Amniotic epithelial cell (primary cell): ENCODE measurements at places on chromosomes 7 and 10.
A peak's percentile ranks its signal among the peaks of the same experiment; 100 is the strongest.

GRCh38 chr10:78290131-78290750, 256.6 kb downstream of the RPS24 start:
- no peak for DNase-seq

DNA sequence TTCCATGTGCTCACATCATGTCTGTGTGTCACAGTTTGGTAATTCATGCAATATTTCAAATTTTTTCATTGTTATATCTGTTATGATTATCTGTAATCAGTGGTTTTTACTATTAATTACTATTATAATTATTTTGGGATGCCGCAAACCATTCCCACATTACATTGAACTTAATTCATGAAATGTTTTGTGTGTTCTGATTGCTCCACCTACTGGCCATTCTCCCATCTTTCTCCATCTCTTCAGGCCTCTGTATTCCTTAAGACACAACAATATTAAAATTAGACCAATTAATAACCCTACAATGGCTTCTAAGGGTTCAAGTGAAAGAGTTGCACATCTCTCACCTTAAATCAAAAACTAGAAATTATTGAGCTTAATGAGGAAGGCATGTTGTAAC, 398.5 kb downstream of the PCDH15 start:
- DNase-seq: no peak

DNA sequence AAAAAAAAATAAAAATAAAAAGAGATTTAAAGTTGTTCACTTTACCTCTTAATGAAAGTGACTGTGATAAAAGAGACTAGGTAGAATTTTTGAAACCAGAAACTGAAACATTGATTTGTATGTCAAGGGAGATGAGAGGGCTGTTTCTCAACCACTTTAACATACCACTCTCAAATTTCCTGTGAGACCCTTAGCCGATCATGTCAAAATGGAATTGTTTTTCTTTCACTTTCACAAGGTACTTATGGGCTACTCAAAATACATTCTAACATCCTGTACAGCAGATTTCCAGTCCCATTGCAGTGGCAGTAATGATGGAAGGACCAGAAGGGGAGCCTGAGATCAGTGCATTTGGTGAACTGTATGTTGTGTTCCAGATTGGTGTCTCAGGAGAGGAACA, 261.2 kb downstream of the PPP1R3A start:
- DNase-seq: no peak

DNA sequence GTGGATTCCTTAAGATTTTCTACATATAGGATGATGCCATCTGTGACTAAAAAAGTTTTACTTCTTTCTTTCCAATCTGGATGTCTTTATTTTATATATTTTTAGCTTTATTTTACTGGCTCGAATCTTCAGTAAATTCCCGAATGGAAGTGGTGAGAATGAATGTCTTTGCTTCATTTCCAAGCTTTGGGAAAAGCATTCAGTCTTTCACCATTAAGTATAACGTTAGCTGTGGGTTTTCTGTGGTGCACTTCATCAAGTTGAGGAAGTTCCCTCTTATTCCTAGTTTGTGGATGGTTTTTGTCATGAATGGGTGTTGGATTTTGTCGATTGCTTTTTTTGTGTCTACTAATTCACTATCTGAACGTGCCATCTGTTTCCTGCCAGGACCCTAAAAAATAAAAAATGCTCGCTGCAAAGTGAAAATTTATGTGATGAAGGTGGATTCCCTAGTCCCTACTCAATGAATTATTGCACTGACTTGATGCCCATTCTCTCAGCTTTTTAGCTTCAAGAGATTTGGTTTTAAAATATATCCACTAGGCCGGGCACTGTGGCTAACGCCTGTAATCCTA, 90.2 kb upstream of the CARD11 start:
- no peak for DNase-seq

- DNase-seq: no peak
Measured at GRCh38 chr10:113127261-113127900, 177.3 kb downstream of the TCF7L2 start.

GRCh38 chr7:103921692-103922091, 67.8 kb downstream of the RELN start:
- no peak for DNase-seq

GRCh38 chr7:73504017-73504416, 18.1 kb downstream of the BAZ1B start:
- DNase-seq: peak; percentile 63

- DNase-seq: no peak
Measured at GRCh38 chr7:128739990-128740682, 977 bp downstream of the CALU start.

GRCh38 chr10:31822616-31823318, 105.9 kb downstream of the ARHGAP12 start:
- no peak for DNase-seq

- peak; percentile 82 for DNase-seq
Measured at GRCh38 chr10:78047314-78047891, 13.7 kb downstream of the RPS24 start.

DNA sequence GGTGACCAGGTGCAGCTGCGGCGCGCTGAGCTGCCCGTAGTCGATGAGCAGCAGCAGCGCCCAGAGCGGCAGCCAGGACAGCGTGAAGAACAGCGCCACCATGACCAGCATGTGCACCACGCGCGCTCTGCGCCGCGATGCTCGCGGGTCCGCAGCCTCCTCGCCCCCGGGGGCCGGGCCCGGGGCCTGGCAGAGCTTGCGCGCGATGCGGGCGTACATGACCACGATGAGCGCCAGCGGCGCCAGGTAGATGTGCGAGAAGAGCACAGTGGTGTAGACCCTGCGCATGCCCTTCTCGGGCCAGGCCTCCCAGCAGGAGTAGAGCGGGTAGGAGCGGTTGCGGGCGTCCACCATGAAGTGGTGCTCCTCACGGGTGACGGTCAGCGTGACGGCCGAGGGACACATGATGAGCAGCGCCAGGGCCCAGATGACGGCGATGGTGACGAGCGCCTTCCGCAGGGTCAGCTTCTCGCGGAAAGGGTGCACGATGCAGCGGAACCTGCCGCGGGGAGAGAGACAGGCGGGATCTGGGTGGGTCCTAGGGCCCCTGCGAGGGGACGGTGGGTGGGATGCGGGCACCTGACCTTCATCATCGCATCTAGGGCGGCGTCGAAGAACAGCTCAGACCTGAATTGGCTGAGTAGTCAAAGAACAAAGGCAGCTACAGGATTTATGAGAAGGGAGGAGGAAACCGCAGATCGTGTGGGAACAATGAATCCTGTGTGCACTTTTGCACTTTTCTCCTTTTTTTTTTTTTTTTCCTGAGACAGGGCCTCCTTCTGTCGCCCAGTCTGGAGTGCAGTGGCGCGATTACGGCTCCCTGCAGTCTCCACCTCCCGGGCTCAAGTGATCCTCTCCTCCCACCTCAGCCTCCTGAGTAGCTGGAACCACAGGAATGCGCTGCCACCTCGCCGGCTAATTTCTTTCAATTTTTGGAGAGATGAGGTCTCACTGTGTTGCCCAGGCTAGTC, 22.4 kb upstream of the PPA1 start:
- DNase-seq: peak; percentile 41

DNA sequence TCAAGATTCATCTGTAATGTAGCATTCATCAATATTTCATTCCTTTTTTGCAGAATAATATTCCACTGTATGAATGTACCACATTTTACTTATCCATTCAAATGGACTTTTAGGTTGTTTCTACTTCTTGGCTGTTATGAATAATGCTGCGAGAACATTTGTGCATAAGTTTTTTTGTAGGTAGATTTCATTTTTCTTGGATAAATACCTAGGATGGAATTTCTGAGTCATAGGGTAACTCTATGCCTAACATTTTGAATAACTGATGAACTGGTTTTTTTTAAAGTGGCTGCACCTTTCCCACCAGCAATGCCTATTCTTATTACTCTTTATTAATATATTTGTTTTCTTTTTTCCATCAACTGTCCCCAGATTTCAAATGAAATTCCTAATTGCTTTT, 9.1 kb upstream of the XPNPEP1 start:
- no peak for DNase-seq

DNA sequence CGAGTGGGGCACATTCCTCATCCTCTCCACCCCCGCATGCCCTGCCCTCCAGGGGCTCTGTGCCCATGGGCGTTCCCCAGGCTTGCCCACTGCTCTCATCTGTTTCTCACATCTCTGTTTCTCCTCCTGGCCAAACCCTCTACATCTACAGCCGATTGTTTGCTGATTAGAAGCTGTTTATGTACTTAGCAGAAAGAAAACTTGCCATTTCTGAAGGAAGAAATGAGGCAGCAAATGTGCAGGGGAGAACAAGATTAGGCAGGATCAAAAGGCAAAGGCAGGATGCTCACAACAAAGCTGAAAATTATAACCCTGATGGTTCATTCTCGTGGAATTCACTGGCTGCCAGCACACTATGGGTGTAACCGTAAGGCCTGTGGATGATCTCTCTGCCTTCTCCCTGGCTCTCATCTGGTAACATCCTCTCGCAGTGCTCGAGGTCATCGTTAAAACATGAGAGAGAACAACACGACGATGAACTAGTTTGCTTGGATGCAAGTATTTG, 111.6 kb upstream of the KLF14 start:
- DNase-seq: peak; percentile 84

GRCh38 chr7:135537905-135538304, 19.8 kb upstream of the NUP205 start:
- DNase-seq: no peak

DNA sequence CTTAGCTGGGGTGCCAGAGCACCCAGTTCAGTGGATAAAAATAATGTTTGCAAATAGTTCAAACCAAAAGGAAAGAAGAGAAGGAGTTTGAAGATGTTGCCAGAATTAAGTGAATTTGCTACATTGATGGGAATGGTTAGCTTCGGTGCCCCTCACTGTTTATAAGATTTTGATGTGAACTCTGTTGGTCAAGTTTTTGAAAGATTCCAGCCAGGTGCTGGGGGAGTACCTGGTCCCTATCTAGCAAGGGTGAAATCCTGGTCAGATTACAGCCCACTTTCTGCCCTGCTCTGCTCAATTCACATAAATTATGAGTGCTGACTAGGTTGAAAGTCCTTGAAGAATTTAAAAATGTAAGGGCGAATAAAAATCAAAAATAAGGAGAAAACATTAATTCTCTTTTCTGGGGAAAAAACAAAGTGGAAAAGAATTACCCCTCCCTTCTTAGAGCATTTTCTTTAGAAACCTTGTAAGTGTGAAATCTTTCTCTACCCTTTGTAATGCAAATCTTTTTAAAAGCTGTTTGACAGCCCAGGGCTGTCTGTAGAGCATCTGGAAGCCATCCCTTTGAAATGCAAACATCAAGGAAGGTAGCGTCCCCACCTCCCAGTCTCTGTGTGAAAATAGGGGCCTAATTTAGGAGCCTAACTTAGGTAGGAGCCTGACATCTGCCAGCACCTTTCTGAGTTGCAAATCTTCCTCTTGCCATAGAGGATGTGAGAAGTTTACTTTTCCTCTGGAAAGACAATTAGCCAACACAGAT, 1.4 kb upstream of the GIMAP5 start:
- no peak for DNase-seq

DNA sequence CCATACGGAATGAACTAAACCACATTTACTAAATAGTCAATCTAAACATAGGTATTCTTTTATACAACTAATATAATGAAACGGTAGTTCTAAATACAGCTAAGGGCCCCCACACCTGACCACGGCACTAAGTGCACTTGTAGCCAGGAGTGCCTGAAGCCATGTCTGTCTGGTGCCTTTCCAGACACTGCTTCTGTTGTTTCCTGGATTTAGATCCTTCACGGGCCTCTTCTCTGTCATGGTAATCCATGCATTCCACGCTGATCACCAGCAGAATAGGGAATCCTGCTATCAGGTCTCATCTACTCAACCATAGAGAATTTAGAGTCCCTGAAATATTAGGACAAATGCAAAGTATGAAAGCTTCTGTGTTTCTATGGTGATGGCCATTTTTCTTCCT, 37.8 kb downstream of the OSBPL3 start:
- DNase-seq: no peak

DNA sequence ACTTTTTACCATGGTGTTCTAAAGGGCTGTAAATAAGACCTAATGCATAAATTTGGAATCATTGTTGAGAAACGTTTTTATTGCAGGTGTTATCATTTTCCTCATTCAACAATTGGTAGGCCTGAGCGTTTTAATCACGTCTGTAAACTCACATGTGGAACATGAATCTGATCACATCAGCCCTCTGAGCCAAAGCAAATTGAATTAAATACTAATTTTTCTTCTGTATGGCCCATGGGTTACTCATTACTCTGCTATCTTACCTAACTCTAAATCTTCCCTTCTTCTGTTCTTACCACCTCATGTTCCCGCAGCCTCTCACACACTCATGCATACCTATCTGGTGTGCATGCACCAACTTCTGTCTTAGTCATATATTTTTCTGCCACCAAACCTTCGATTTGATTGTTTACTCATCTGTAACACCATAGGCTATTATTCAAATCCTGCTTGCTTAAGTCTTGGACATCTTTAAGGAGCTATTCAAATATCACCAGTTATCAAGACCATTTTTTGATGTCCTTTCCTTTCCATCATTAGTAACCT, 82.3 kb downstream of the NXPH1 start:
- no peak for DNase-seq

GRCh38 chr10:128028508-128029289, 97.5 kb downstream of the MKI67 start:
- DNase-seq: peak; percentile 34

DNA sequence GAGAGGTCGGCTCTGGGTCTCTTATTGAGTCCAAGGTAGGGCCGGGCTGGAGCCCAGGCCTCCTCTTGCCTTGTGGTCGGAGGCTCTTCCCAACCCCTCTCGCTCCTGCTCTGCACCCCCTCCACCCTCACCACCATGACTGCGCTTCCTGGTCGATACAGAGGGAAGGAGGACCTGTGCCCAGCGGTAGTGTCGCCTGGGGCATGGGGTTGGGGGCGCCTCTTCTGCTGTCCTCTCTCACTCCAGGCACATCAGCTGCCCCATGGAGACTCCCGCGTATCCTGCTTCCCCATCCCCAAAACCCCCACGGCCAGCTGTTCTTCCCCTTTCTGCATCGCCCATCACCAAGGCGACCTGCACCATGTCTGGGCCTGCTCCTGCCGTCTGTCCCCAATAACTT, 44.4 kb downstream of the TMEM270 start:
- DNase-seq: no peak

GRCh38 chr10:109067031-109067430, 856.3 kb downstream of the XPNPEP1 start:
- no peak for DNase-seq

DNA sequence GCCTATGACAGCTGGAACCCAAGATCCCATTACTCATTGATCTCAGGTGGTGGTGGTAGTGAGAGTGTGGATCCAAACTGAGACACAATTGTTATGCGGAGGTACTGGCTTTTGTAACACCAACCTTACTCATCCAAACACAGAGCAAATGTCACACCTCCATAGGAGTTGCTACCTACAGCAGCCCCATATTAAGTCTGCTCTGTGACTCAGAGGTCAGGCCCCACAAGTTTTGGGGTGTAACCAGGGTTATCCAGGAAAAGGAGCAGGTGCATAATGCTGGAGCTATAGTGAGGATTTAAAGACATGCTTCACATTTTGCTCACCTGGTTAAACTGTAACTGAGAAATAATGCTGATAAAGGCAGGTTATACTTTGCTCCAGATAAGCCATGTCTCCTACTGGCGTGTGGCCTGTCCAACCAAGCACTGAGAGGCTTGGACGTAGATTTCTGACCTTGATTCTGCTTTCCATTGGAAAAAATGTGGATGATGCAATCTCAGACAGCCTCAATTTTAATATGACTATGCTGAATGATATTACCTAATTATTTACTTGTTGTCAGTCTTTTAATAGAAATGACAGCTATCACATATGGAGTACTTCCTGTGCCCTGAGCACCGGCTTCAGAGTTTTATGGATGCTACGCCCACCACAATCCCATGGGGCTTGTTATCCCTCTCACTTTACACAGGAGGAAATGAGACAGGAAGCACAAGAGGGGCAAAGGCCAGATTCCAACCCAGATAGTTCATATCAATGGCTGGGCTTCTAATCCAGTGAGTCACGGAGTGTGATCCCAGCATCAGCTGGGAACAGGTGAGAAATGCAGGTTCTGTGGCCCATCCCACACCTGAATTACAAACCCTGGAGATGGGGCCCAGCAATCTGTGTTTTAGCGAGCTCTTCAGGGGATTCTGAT, 181.3 kb downstream of the CHN2 start:
- peak; percentile 39 for DNase-seq
